Stimulated activated CD8-positive, alpha-beta memory T cell treated with anti-CD3 and anti-CD28 coated beads, Interleukin-4, amount 100 ng/mL, for 4 hours (primary cell): ENCODE measurements at places on chromosomes 3 and 15.

GRCh38 chr15:100849021-100849854 lies 30.4 kb upstream of the ALDH1A3 start:
- peak; percentile 5 for DNase-seq

DNA sequence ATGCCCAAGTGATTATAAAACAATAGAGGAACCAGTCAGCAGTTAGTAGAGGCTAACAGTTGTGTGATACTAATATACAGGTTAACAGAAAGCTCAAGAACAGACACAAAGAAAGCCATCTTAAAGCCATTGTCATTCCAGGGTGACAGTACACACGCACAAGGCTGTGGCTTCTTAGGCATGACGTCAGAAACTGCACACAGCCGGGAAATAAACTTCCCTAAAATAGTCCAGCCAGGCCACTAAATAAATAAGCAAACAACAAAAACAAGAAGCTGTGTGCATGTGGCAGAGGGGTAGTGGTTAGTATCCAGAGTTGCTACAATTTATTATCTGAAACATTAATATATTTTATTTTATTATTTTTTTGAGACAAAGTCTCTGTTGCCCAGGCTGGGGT lies 49.8 kb downstream of the PPCDC start:
- no peak for DNase-seq

- no peak for DNase-seq
Observed at GRCh38 chr3:6522191-6522590, 338.7 kb upstream of the GRM7 start.

- DNase-seq: no peak
Observed at GRCh38 chr3:69710153-69710977, 28.9 kb upstream of the MITF start.

GRCh38 chr3:107372506-107372905 lies 4.7 kb upstream of the CCDC54 start:
- no peak for DNase-seq

GRCh38 chr15:60462027-60462426 lies 16.9 kb downstream of the ICE2 start:
- DNase-seq: no peak

GRCh38 chr3:123586968-123587367 lies 2.1 kb upstream of the HACD2 start:
- no peak for DNase-seq

GRCh38 chr3:24674261-24674660 lies 179.6 kb upstream of the THRB start:
- no peak for DNase-seq

- DNase-seq: no peak
Observed at GRCh38 chr3:159635047-159635641, 353.5 kb upstream of the IL12A start.

GRCh38 chr3:182722907-182723306 lies 70.4 kb upstream of the ATP11B start:
- no peak for DNase-seq

GRCh38 chr15:31340592-31340991 lies 14.0 kb downstream of the KLF13 start:
- no peak for DNase-seq

DNA sequence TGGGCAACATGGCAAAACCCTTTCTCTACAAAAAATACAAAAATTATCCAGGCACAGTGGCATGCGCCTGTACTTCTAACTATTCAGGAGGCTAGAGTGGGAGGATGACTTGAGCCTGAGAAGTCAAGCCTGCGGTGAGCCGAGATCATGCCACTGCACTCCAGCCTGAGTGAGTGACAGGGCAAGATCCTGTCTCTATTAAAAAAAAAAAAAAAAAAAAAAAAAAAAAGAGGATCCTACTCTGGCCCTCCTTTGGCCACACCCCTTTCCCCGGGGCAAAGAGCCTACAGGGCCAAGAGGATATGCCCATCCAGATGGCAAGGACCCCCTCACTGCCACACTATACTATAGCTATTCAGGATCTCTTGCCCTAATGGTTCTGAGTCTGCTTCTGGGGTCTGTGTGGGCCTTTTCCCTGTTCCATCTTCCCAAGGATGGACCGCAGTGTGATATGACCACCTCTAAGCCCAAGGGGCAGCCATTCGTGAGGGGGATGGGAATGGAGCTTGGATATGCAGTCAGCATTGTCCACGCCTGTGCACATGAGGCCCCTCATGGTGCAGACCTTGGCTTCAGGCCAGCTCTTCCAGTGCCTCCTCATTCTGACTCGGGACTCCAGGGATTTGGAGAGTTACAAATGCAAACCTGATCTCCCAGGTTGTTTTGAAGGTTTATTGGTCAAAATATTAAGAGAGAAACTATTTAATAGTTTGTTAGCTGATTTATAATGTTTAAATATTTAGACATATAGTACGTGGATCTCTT lies 7.3 kb downstream of the TYRO3 start:
- no peak for DNase-seq

- DNase-seq: no peak
Observed at GRCh38 chr15:99438224-99438585, 127.6 kb upstream of the MEF2A start.

DNA sequence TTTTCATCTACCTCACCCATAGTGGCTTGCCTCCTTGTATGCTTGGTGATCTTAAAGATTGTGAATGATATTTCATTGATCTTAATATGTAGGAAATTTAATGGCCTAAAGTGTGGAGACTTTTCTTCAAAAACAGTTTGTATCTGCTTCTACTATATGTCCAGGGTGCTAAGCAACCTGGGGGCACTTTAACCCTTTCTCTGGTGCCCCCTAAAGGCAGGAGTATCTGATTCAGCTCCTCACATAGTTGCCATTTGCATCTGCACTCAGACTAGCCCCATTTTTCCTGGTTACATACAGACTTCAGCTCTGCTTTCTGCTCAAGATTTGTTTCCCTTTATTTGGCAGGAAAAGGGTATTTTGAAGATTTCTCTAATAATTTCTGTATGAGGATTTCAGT lies 5.2 kb upstream of the PFN2 start:
- no peak for DNase-seq

DNA sequence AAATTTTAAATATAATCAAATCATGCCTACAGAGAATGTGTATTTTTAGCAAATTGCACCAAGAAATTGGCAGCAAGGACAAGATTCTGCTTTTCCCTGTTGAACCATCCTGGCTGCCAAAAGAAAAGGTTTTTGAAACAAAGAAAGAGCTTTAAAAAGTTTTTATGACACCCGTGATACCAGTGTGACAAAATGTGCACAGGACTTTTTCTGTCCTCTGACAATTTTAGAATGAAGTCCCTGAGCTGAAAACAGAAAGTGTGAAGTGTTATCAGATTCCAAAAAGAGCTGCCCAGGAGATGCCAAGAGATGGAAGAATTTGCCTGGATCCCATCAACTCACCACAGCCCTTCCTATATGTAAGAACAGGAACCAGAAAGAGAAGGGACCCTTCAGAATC lies 33.2 kb upstream of the TMC3 start:
- no peak for DNase-seq

- peak; percentile 9 for DNase-seq
Observed at GRCh38 chr3:53196575-53197407, 35.8 kb downstream of the PRKCD start.

GRCh38 chr15:58235961-58236360 lies 97.8 kb downstream of the AQP9 start:
- no peak for DNase-seq

DNA sequence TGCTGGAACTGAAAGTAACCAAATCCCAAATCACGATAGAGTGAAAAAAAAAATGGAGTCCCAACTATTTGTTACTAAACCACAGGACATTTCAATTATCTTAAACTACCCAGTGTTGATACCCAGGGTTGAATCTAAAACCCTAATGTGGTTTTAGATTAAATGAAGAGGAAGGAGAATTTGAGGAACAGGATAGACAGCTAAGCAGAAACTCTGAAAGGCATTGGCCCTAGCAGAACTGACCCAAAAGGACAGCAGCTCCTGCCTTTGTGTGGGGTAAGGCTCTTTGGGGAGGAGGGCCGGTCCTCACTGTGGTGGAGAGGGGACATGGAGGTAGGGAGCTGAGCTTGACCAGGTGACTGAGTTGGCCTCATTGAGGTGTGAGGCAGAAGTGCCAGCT lies 30.7 kb upstream of the SNRK start:
- no peak for DNase-seq

DNA sequence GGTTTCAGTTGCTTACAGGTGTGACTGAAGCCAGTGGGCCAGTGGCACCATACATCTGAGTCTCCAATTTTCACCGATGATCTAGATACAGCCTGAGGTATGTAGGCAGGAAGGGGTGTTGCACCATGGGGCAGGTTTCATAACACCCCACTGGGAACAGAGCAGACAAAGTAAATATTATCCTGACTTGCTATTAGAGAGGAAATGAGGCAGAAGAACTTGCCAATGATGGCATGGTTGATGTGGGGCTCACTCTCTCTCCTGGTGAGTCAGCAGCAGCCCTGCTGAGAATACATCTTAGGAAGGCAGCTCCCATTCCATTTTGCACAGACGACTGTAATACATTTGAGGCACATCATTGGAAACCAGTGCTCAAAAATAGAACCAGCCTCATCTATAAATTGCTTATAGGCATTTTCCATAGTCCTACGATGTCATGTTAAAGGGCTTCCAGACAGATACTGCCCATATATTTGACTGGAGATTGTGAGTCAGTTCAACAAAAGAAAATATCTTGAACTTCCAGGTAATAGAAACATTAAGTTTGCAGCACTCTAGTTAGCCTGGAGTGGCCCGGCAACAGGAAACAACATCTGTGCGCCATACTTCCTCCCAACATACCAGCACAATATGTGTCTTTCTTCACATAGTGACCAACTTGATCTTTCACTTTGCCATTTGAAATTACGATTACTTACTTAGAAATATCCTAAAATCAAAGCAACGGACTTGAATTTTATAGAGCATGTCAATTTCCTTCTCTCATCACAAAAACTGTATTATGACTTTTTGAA lies 175.5 kb downstream of the NECTIN3 start:
- no peak for DNase-seq

DNA sequence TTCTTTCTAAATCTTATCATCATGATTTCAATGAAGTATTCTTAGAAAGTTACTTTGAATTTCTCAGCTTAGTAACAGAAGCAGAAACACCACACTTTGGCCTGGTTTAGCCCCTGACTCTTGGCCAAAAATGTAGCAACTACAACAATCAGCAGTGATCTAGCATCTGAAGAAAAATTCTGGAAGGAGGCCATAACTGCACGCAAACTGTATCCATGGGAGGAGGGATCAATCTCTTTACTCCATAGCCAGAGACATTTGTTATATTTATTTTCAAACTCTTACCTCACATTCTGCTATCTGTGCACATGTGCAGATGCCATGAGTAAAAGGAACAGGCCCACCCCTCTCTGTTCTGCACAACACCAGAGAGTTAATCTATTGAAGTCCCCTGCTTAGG lies 251.0 kb upstream of the P2RY1 start:
- no peak for DNase-seq

GRCh38 chr15:101210466-101210865 lies 41.4 kb downstream of the CHSY1 start:
- DNase-seq: no peak

DNA sequence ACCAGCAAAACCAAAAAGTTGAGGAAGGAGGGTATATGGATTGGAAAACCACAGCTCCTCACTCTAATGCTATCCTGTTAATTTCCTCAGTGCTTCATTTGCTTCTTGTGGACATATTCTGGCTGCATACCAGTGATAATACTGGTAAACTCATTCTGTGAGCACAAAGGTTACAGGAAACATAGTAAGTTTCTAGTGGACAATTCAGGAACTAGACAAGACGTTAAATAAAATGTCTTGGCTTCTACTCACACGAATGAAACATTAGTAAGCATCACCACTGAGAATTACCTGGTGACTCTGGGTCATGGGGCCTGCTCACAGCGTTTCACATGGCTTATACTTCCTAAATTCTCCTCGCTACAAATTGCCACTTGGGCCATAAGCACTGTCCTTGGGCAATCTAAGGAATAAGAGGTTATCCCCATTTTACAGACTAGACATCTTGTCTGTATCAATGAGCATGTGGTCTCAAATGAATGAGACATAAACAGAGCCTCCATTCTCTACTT lies 20.1 kb upstream of the PPIB start:
- DNase-seq: no peak

- no peak for DNase-seq
Observed at GRCh38 chr15:69809421-69809820, 288.3 kb downstream of the TLE3 start.

- no peak for DNase-seq
Observed at GRCh38 chr3:89504432-89504831, 397.0 kb downstream of the EPHA3 start.

GRCh38 chr3:128188326-128188725 lies 35.0 kb downstream of the EEFSEC start:
- no peak for DNase-seq

- no peak for DNase-seq
Observed at GRCh38 chr3:185283374-185283935, 29.6 kb upstream of the EHHADH start.

- no peak for DNase-seq
Observed at GRCh38 chr15:40097096-40097967, 11.3 kb downstream of the BMF start.
